COR-L47 (cell line): ENCODE measurements at places on chromosomes 16 and 17.

GRCh38 chr16:69451166-69451565, 26.7 kb downstream of the CYB5B start:
- no peak for DNase-seq

DNA sequence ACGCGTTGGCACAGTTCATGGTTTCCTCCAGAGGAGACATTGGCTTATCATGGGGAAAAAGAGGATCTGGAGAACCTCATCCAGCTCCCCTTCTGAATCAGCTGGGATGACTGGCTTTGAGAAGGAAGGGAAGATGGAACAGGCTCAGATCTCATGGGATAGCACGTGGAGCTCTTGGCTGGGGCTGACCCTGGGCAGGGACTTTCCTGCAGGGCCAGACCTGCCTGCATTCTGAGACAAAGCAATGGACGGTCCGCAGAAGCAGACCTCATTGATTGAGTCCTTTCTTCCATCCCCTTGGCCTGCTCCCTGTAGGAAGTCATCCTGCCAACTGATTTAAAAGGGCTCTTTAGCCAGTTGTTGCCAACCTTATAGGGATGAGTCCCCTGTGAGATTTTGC, 26.2 kb downstream of the PLCD3 start:
- no peak for DNase-seq

GRCh38 chr16:19876501-19877059, 8.1 kb downstream of the GPRC5B start:
- DNase-seq = no peak

- no peak for DNase-seq
These were observed 278.7 kb downstream of the FTO start for GRCh38 chr16:53982631-53983042.

DNA sequence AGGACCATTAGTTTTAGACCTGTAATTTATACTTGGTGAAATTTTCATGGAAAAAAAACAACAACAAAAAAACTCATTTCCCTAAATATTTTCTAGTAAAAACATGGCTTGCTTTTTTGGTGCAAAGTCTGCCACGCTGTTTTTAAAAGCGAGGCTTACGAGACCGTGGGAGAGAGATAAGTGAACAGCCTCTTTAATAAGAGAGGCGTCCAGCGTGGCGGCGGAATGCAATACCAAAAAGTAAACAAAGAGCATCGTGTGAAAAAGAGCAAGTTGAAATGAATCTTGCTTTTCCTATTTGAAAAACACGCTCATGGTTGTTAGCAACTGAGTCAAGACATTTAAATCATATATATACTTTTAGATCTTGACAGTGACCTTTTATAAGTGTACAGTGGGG, 10.5 kb upstream of the MSI2 start:
- DNase-seq = no peak

- no peak for DNase-seq
These were observed 715 bp downstream of the ENDOV start for GRCh38 chr17:80415626-80416137.

- no peak for DNase-seq
These were observed 23.8 kb downstream of the TMEM92 start for GRCh38 chr17:50298018-50298417.
